ENCODE measurements at places on chromosomes 3 and 15. TPM values are rescaled to one million over a fixed set of nuclear protein-coding genes. Genes with fewer than 3 reads are reported as not detected.

FMN1 gene
- polyA plus RNA-seq, result 0.69 TPM

SLC2A2 gene
- not detected for polyA plus RNA-seq

SLC22A13 gene
- polyA plus RNA-seq, result 0.14 TPM

GABRA5 gene
- polyA plus RNA-seq, result not detected

UNC13C gene
- 0.03 TPM for polyA plus RNA-seq

ARRDC4 gene
- 8.9 TPM for polyA plus RNA-seq

SLC9A9 gene
- 2.8 TPM for polyA plus RNA-seq

TMCO5A gene
- polyA plus RNA-seq, result not detected

MYRIP gene
- polyA plus RNA-seq, result not detected

FETUB gene
- 0.17 TPM for polyA plus RNA-seq

IGSF10 gene
- not detected for polyA plus RNA-seq

FBXO40 gene
- polyA plus RNA-seq, result not detected

KCNH8 gene
- 0.01 TPM for polyA plus RNA-seq

ANKUB1 gene
- polyA plus RNA-seq, result 0.15 TPM

SNTN gene
- polyA plus RNA-seq, result not detected

SYNM gene
- polyA plus RNA-seq, result 0.31 TPM

BSN gene
- 0.01 TPM for polyA plus RNA-seq

THAP10 gene
- 2.5 TPM for polyA plus RNA-seq

PIF1 gene
- 10.7 TPM for polyA plus RNA-seq

P2RY13 gene
- not detected for polyA plus RNA-seq

SOX14 gene
- polyA plus RNA-seq, result not detected

VIPR1 gene
- polyA plus RNA-seq, result 0.77 TPM

CPN2 gene
- not detected for polyA plus RNA-seq

C3orf20 gene
- polyA plus RNA-seq, result not detected

CAMKV gene
- polyA plus RNA-seq, result 0.03 TPM

CCR3 gene
- polyA plus RNA-seq, result not detected

CLRN1 gene
- not detected for polyA plus RNA-seq

CAMP gene
- polyA plus RNA-seq, result 7.7 TPM

IP6K1 gene
- polyA plus RNA-seq, result 30.2 TPM

GRK7 gene
- polyA plus RNA-seq, result not detected

FAM3D gene
- not detected for polyA plus RNA-seq

AHSG gene
- 0.94 TPM for polyA plus RNA-seq

ATP13A4 gene
- 0.02 TPM for polyA plus RNA-seq

ARHGAP11A gene
- polyA plus RNA-seq, result 9.9 TPM

CYP1A1 gene
- polyA plus RNA-seq, result 2.2 TPM

USP50 gene
- not detected for polyA plus RNA-seq

EPHA3 gene
- 0.02 TPM for polyA plus RNA-seq

SKOR1 gene
- 0.02 TPM for polyA plus RNA-seq

DNASE1L3 gene
- not detected for polyA plus RNA-seq

LDHAL6B gene
- polyA plus RNA-seq, result not detected

ST8SIA2 gene
- polyA plus RNA-seq, result 0.42 TPM

SHC4 gene
- 3.0 TPM for polyA plus RNA-seq

Measured in mammary epithelial cell (primary cell).